ENCODE measurements at places on chromosomes 3 and 15.
A peak's percentile ranks its signal among the peaks of the same experiment; 100 is the strongest.

DNA sequence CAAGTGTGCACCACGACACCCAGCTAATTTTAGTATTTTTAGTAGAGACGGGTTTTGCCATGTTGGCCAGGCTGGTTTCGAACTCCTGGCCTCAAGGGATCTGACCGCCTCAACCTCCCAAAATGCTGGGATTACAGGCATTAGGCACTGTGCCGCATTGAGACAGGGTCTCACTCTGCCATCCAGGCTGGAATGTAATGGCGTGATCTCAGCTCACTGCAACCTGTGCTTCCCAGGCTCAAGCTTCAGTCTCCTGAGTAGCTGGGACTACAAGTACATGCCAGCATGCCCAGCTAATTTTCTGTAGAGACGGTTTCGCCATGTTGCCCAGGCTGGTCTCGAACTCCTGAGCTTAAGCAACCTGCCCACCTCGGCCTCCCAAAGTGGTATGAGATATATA, 51.6 kb downstream of the ACAD9 start:
- DNase-seq: no peak

GRCh38 chr3:158105710-158106253, 438 bp downstream of the SHOX2 start:
- peak; percentile 31 for DNase-seq

DNA sequence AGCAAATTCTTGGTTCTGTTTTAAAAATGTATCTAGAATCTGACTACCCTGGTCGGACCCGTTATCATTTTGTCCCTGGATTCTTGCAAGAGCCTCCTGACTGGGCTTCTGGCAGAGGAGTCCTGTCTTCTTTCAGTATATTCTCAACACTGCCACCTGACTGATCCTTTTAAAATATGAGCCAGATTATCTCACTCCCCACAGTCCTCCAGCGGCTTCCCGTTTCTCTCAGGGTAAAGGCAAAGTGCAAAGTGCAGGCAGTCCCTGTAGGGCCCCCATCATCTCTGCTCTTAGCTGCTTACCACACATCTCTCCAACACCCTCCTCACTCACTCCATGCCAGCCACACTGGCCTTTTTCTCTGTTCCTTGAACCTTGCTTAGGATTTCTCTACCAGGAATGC, 28.4 kb downstream of the CRTC3 start:
- no peak for DNase-seq

DNA sequence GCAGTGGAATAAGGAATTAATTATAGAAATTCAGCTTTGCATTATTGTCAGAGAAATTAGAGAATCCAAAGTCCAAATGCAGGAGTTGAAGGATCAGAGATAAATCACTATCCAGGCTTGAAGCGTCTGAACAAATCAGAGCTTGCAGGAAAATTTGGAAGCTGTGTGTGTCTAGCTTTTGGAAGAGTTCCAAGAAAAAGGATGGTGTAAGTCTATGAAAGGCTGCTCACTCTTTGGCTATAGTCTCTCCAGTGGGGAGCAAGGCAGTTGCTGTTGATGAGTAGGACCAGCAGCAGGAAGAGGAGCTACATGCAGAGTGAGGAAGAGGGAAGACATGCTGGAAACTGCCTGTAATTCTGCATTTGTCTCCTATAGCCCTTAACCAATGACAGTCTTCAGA, 464.3 kb upstream of the GRM7 start:
- DNase-seq: no peak

DNA sequence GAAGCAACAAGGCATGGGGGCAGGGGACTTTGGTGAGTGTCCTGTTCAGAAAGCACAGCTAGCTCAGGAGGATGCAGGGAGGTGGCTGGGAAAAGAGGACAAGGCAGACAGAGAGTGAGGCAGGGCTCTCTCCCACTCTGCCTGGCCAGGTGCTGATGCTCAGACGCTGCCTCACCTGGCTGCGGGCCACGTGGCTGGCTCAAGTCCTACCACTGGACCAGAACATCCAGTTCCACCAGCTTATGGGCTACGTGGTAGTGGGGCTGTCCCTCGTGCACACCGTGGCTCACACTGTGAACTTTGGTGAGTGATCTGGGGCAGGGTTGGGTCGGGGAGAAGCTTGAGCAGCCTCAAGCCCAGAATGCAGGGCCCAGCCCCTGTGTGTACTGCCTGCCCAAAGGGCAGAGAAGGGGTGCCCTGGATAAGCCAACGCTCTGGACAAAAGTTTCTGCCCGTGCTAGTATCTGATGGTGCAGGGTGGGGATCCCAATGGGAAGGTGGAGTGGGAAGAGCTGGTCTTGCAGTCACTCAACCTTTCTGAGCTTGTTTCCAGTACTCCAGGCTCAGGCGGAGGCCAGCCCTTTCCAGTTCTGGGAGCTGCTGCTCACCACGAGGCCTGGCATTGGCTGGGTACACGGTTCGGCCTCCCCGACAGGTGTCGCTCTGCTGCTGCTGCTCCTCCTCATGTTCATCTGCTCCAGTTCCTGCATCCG, 20.9 kb downstream of the NOX5 start:
- DNase-seq: no peak

- DNase-seq: no peak
Observed at GRCh38 chr3:167859610-167860009, 124.1 kb downstream of the SERPINI1 start.

- DNase-seq: no peak
Observed at GRCh38 chr3:122167630-122168029, 15.8 kb upstream of the CASR start.

DNA sequence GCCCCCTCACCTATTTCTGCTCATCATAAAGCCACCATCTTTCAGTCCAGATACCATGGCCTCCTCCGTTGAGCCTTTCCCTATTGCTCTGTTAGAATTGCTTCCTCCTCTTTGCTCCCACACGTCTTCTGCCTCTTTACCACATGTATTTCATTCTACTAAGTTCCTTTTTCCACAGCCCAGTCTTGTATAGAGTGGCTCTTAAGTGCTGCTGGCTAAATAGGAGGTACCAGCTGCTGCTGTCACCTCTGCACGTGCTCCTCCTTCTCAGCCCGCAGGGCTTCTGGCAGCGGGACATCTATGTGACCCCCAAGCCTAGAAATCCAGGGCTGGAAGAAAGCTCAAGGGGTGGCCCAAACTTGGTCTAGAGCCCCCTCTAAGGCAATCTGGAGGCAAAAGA, 38.8 kb upstream of the PLXND1 start:
- DNase-seq: no peak

GRCh38 chr15:100909565-100909964, 9.6 kb upstream of the LRRK1 start:
- no peak for DNase-seq

GRCh38 chr3:72105306-72105705, 320.4 kb upstream of the PROK2 start:
- no peak for DNase-seq

DNA sequence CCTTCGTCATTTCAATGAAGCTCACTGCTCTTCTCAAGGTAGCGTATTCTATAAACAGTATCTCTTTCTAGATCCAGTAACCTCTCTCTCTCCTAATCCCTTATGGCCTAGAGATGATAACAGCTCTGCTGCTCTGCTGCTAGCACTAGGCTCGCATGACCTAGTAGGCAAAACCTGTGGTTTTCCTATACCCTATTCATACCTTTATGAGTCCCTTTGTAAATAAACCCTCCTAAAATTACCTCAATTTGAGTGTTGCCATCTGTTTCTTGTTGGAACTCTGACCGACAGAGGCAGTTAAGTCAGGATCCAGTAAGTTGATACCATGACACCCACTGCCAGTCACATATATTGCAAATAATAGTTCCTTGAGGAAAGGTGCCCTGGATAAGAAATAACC, 7.3 kb downstream of the CCDC14 start:
- no peak for DNase-seq

GRCh38 chr3:66692042-66692765, 191.4 kb upstream of the LRIG1 start:
- DNase-seq: no peak

- no peak for DNase-seq
Observed at GRCh38 chr3:9056581-9056980, 93.3 kb upstream of the RAD18 start.

- DNase-seq: no peak
Observed at GRCh38 chr3:48460517-48460902, 14.0 kb downstream of the ATRIP start.

GRCh38 chr3:169694117-169694516, 30.6 kb upstream of the MECOM start:
- DNase-seq: no peak

DNA sequence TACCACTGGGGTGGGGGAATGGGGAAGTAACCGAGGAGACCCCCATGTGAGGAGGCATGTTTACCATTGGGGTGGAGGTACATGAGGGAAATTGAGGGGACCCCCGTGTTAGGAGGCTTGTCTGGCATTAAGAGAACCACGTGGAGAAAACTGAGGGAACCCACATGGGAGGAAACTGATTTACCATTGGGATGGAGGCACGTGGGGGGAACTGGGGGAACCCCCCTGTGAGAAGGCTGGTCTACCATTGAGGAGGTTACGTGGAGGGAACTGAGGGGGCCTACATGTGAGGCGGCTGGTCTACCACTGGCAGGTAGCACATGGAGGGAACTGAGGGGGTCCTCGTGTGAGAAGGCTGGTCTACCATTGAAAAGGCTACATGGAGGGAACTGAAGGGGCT, 159.4 kb downstream of the FBLN2 start:
- no peak for DNase-seq

DNA sequence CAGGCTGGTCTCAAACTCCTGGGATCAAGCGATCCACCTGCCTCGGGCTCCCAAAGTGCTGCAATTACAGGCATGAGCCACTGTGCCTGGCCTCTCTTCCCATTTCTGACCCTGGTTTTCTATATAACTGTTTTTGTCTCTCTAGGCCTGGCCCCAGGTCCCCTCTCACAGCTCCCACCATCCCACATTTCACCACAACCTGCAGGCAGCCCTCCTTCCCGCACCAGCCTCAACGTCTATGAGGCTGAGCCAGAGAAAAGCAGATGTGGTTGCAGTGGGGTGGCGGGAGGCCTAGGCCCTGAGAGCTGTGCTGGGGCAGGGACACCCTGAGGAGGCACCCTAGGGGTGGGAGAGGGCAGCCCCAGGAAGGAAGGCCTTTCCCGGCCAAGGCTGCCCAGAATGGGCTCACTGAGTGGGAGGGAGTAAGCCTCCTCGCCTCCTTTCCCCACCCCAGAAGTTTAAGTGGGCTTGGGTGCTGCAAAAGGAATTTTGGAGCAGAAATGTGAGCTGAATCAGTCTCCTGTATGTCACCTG, 99.7 kb downstream of the LSM3 start:
- no peak for DNase-seq

GRCh38 chr3:107985496-107985895, 105.3 kb downstream of the CD47 start:
- no peak for DNase-seq

DNA sequence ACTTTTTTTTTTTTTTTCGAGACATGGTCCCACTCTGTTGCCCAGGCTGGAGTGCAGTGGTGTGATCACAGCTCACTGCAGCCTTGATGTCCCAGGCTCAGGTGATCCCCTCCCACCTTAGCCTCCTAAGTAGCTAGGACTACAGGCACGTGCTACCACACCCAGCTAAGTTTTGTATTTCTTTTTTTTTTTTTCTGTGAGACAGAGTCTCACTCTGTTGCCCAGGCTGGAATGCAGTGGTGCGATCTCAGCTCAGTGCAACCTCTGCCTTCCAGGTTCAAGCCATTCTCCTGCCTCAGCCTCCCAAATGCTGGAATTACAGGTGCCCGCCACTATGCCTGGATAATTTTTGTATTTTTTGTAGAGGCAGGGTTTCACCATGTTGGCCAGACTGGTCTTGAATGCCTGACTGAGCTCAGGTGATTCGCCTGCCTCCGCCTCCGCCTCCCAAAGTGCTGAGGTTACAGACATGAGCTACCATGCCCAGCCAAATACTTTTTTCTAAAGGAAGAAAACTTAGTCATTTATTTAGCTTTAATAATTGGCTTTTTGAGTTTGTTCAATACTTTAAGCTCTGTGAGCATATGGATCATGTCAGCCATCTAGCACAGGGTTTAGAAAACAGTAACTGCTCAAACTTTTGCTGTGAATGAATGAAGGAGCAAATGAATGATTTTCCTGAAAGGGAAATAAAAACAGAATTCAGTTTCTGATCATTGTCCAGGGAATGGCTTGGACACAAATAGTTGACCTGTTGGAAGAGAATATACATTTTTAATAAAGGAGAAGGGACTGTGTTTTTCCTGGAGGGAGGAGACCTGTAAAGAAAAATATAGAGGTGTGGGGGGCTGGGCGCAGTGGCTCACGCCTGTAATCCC, 26.0 kb downstream of the UBE2E1 start:
- DNase-seq: no peak

Data from T1000 (cell line).